Stimulated activated CD8-positive, alpha-beta memory T cell treated with anti-CD3 and anti-CD28 coated beads, Interleukin-15, amount 100 ng/mL, for 24 hours (primary cell): ENCODE measurements at places on chromosomes 4 and X.

DNA sequence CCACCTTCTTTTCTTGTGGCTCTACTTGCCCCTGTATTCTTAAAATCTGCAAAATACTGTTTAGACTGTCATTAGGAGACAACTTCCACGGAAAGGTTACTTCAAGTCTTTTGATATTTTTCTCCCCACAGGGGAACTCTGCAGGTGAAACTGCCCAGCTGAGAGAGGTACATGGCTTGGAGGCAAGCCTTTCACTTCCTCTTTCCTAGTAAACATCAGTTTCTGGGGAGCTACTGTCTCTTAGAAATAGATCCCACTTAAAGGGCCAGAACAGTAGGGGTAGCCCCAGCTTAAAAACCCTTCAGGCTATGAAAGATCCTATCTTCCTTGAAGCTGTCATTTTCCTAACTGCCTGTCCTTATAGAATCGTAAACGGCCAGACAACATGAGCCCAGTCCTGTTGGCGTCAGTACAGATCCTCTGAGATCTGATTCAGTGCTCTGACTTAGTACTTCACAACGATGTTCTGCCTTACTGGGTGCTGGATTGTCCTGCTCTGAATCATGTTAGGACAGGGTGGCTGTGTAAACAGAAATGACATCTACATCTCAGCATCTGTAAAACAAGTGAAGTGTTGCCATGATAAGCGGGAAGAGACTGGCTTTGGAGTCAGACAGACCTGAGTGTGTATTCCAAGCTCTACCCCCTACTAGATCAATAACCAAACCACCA, 102.1 kb downstream of the ITIH6 start:
- DNase-seq: no peak

GRCh38 chr4:124053872-124054538, 657.4 kb downstream of the SPRY1 start:
- no peak for DNase-seq

GRCh38 chrX:45070116-45071007, 130.3 kb downstream of the DIPK2B start:
- no peak for DNase-seq

DNA sequence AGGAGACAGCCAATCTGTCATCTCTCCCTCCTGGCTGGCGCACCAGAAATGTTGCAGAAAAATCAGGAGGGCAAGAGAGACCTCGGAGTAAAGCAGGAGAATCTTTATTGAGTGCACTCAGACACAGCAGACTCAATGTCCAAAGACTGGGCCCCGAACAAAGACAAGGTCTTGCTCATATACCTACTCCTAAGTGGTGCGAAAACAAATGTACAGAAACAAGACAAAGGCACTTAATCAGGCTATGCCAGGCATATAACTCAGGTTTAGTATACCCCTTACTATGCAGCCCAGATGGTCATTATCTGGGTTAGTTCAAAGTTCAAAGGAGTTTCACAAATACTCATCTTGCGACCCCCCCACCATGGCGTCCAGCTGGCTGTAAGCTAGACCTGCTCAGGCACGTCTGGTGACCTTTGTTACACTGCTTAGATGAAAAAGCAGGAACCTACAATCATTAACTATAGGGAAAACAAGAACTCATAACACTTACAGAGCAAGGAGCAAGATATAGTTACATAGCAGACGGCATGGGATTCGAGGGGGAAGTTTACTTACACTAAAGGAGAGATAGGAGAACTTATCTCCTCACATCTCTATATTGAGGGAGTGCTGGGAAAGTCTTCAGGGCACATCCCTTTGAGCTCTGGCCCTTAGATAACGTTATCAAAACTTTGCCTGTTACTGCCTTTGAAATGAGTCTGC, 27.5 kb downstream of the SULT1E1 start:
- no peak for DNase-seq

DNA sequence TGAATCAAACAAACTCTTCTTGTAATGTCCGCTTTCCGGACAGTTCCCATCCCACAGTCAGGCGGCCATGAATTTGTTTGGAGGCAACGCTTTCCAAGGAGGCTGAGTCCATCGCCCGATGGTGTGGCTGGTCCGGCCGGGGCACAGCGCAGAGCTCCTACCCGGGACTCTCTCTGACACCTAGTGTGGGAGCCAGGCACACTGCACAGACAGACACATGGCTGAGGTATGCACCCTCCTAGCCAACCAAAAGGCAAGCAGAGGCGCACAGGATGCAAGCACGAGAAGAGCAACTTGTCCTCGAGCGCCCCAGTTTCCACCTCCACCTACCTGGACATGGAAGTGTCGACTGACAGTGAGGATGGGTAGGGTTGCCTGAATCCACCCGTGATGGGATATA, 87.5 kb downstream of the LEF1 start:
- DNase-seq: no peak

GRCh38 chr4:161442921-161443320, 720.9 kb downstream of the FSTL5 start:
- DNase-seq: no peak

DNA sequence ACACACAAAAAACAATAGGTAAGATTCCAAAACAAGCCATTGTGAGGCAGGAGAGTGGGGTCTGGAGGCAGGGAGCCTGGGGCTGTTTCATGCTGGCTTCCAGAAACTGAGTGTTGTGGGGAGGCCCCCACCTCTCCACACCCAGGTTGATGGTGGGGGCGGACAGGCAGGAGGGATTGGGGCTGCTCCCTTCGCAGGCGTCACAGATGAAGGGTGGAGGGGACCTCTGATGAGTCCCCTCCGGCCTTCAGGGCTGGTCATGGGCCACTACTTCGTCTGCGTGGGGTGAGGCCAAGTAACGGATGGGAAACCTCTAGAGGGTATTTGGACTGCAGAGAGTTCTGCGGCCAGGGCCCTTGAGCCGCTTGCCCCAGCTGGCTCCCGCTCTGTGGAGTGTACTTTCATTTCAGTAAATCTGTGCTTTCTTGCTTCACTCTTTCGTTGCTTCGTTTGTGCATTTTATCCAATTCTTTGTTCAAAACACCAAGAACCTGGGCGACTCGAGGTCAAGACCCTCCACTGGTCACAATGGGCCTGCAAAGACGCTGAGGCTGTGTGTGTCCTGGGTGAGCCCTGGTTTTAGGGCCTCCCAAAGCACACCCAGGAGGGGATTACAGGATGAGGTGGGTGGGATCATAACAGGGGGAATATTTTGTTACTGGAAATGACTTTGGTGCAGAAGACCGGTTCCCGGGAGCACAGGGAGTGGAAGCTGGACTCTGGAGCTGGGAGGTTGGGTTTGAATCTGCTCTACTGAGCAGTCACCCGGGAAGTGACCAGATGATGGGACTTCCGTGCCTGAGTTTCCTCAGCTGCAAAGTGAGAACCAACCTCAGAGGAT, 83.7 kb upstream of the ADRA2C start:
- no peak for DNase-seq

- no peak for DNase-seq
Measured at GRCh38 chr4:102281171-102281839, 64.0 kb downstream of the SLC39A8 start.

GRCh38 chr4:95232358-95233156, 316.2 kb downstream of the UNC5C start:
- DNase-seq: no peak
